ENCODE measurements at places on chromosomes 7 and 10. TPM values are rescaled to one million over a fixed set of nuclear protein-coding genes. Genes with fewer than 3 reads are reported as not detected.
A peak's percentile ranks its signal among the peaks of the same experiment; 100 is the strongest.

DNA sequence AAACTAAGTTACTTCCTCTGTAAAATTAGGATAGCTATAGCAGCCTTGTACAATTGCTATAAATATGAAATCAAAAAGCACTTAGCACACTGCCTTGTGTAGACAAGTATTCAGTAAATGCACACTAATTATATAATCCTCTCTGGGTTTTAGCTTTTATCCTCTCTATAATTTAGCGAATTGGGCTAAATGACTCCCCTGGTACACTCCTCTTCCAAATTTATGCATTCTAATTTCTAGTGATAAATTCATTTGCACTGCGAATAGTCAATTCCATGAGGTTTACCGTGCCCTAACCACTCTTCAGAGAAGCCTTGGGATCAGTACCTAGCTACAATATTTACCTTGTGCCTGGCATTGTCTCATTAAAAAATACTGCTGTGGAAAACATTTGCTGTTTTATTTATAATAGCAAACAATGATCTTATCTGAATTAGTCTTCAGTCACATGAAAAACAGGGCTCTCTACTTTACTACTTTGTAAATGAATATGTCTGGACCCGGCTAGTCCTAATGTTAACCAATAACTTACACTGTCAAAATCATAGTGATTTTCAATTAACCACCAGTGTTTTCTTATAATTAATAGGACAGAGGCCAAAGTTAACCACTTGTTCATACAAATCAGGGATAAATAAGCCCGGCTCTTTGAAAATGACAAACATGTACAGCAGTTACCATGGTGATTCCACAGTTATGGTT lies 577.9 kb downstream of the IPMK start:
- no peak for DNase-seq

- DNase-seq = no peak
These were observed 8.5 kb downstream of the UNC5B start for GRCh38 chr10:71220689-71221540.

GRCh38 chr7:26856176-26856985 lies 8.0 kb downstream of the SKAP2 start:
- no peak for DNase-seq

GRCh38 chr10:34228066-34228465 lies 587.0 kb downstream of the PARD3 start:
- DNase-seq = no peak

- no peak for DNase-seq
These were observed 174.2 kb downstream of the KIAA1217 start for GRCh38 chr10:24382979-24383663.

DNA sequence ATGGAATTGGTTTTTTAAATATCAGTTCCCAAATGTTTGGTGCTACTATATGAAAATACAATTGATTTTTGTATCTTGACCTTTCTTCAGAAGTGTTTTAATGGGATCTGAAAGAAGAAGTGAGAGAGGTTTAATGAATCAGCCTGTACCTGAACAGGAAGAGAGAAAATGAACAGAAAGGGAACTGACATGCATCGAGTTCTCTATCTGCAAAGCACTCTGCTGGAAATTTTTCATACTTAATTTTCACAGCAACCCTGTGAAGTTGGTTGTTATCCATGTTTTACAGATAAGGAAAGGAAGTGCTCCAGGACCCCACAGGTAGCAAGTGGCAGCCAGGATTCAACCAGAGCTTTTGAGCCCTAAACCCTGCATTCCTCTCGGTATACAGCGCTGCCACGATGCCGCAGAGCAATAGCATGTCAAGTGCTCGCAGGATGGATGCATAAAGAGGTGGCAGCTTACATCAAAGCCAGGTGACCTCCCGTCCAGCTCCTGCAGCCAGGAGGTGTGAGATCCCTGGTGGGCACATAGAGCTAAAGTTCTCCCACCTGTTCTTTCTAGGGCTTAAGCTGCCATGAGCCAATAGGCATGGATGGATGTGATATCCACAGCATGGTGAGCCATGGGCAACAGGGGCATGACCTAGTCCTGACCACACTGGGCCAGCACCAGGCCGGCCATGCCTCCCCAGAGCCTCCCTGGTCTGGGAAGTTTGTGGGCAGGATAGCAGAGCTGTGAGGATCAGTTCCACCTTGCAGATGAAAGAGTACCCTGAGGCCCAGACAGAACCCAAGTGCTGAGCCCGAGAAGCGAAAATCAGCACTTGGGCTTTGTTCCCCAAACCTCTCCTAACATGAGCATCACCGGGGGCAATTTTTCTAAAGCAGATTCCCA lies 57.2 kb downstream of the CALML3 start:
- DNase-seq = no peak

GRCh38 chr10:125187238-125188194 lies 27.2 kb upstream of the CTBP2 start:
- DNase-seq = no peak

GRCh38 chr10:79386637-79387465 lies 39.6 kb downstream of the PPIF start:
- no peak for DNase-seq

DNA sequence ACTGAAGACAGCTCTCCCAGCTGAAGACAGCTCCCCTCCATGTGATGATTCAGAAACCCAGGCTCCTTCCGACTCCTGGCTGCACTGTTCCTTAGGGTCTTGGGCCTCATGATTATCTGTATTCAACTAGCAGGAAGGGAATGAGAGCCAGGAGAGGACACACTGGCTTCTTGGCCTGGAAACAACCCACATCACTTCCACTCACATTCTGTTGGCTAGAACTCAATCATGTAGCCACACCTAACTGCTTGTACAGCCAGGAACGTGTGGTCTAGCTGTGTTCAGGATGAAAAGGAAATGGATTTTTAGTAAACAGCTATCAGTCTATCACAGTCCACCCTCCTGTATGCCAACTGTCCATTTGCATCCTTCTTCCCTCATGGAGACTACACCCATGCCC lies 30.5 kb upstream of the XPNPEP1 start:
- no peak for DNase-seq

- peak; percentile 29 for DNase-seq
These were observed 699 bp downstream of the GHITM start for GRCh38 chr10:84140036-84140379.

GRCh38 chr10:123093489-123093888 lies 42.3 kb upstream of the HMX3 start:
- DNase-seq = no peak

DNA sequence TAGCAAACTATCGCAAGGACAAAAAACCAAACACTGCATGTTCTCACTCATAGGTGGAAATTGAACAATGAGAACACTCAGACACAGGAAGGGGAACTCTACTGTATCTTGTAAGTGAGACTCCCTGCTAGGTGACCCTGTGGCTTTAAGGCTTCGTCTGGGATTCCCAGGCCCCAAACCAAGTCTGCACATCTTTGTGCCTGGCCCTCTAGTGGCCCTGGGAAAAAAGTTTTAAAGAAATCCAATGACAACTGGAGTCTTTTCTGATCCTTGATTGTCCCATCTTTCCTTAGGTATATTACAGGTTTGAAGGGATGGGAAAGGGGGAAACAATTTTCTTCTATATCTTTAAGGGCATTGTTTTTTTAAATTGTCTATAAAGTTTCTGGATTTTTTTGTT lies 10.6 kb upstream of the LIPM start:
- DNase-seq = no peak

DNA sequence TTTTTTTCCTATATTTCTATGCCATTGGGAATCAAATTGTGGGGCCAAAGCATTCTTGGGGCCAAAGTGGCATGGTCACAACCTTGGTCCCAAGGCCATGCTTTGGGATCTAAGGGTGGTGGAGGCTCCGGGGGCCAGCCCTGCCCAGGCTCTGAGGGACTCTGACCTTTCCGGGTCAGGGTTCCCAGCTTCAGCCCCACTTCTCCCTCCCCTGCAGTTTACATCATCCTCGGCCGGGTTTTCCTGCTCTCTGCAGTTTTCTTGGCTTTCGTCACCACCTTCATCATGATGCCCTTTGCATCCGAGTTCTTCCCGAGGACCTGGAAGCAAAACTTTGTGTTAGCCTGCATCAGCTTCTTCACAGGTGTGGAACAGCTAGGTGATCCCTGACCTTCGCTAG lies 8.5 kb downstream of the TMEM225B start:
- DNase-seq = no peak

- no peak for DNase-seq
These were observed 334.6 kb downstream of the CRPPA start for GRCh38 chr7:16086743-16087142.

GRCh38 chr10:89494575-89494974 lies 40.8 kb downstream of the SLC16A12 start:
- DNase-seq = no peak

DNA sequence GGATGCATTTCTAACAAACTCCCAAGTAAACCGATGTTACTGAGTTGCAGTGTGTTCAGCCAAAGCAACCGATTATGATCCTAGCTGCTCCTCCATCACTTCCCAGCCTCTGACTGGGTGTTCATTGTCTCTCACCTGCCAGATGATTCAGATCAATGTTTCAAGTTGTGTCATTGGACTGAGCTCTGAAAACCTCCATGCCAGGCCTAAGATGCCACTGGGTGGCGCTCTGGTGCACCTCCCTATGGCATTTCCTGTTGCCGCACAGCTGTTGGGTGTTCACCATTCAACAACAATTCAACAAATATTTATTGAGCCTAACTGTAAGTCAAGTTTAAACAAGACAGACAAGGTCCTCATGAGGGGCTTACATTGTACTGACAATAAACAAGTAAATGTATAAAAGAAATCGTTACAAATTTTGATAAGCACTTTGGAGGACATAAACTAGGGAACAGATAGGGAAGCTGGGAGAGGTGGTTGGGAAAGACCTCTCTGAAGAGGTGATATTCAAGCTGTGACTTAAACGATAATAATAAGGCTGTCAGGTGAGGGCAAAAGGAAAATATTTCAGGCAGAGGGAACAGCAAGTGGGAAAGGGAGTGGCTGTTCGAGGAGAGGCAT lies 22.8 kb downstream of the RGR start:
- peak; percentile 75 for DNase-seq

DNA sequence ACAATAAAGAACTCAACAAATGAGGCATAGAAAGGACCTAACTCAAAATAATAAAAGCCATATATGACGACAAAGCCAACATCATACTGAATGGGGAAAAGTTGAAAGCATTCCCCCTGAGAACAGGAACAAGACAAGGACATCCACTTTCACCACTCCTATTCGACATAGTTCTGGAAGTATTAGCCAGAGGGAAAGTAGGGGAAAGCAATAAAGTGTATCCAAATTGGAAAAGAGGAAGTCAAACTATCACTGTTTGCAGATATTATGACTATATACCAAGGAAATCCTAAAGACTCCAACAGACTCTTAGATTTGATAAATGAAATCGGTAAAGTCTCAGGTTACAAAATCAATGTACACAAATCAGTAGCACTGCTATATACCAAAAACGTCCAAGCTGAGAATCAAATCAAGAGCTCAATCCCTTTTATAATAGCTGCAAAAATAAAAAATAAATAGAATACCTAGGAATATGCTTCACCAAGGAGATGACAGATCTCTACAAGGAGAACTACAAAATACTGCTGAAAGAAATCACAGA lies 4.8 kb downstream of the ANXA7 start:
- no peak for DNase-seq

GRCh38 chr10:101807158-101807557 lies 11.1 kb downstream of the OGA start:
- no peak for DNase-seq

DNA sequence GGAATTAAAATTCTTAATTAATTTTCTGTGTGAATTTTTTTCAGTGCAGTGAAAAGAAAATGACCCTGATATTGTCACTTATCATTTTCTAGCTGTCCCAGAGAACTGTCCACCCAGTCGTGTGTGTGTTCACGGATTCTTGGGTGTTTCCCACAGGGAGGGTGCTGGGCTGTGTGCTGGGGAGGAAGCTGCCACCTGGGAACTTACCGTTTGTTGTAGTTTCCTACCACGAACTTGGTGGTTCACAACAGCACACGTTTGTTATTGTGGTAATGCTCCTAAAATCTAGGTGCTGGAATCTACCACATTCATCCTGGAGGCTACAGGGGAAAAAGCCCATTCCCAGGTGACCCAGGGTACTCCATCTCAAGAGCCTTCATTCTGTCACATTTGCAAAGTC lies 276.1 kb downstream of the GLRX3 start:
- DNase-seq = no peak

DNA sequence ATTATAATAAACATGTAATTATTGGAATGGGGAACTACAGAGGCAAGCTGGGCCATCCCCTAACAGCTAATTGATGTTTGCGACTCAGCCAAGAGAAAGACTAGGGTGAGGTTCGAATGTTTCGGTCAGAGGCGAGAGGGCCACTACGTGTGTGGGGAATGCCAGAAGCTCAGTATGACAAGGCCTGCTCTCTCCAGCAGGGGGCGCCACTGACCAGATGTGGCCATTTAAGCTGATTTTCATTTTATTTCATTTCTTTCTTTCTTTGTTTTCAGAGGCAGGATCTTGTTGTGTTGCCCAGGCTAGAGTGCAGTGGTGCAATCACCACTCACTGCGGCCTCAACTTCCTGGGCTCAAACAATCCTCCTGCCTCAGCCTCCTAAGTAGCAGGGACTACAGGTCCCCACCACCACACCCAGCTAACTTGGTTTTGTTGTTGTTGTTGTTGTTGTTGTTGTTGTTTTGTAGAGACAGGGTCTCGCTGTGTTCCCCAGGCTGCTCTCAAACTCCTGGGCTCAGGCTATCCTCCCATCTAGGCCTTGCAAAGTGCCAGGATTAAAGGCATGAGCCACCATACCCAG lies 38.1 kb downstream of the TMEM130 start:
- DNase-seq = peak; percentile 75

- DNase-seq = no peak
These were observed 50.6 kb downstream of the PWWP2B start for GRCh38 chr10:132447446-132448247.

DNA sequence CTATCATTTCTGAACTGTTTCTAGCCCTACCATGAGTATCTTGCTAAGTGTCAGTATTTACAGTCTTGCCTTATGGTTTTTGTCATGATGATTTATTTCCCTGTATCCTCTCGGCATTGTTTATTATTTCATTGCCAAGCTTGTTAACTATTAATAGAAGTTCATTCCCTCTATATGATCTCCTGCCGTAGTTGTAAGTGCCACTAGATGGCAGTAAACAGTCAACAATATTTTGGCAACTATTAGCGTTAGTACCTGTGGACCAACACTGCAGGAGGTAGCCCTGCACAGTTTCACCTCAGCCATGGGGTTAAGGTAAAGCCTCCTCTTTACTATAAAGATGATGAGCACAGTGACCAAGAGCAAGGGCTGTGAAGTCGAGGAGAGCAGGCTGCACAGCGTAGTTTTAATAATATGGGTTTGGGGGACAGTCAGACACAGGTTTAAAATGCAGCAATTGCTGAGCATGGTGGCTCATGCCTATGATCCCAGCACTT lies 26.1 kb upstream of the CCNJ start:
- DNase-seq = peak; percentile 45

GRCh38 chr7:2870471-2870931 lies 26.4 kb upstream of the GNA12 start:
- DNase-seq = no peak

GRCh38 chr7:75662579-75663301 lies 76.0 kb downstream of the HIP1 start:
- no peak for DNase-seq

TES gene
- 52.1 TPM for total RNA-seq

AQP1 gene
- total RNA-seq = 6.7 TPM

SPOCK2 gene
- 0.86 TPM for total RNA-seq

POM121 gene
- 99.6 TPM for total RNA-seq

SFTPA1 gene
- 5.2 TPM for total RNA-seq

IFIT1B gene
- not detected for total RNA-seq
